ENCODE measurements at places on chromosomes 3 and 15.

DNA sequence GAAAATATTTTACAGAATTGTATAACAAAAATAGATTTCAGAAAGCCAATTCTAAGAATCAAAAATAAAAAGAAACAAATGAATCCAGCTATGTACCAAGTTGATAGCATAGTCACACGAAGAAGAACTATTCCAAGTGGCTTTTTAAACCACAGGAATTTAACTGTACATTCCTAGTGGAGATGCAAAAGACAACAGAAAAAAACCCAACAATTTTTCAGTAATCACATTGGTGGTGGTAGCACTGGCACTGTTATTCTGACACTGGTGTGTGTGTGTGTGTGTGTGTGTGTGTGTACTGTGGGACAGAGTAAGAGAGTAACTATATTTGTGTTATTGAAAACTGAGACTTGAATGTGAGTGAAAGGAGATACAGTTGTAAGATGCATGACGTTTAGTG lies 9.1 kb downstream of the BFSP2 start:
- peak; percentile 32 for DNase-seq

DNA sequence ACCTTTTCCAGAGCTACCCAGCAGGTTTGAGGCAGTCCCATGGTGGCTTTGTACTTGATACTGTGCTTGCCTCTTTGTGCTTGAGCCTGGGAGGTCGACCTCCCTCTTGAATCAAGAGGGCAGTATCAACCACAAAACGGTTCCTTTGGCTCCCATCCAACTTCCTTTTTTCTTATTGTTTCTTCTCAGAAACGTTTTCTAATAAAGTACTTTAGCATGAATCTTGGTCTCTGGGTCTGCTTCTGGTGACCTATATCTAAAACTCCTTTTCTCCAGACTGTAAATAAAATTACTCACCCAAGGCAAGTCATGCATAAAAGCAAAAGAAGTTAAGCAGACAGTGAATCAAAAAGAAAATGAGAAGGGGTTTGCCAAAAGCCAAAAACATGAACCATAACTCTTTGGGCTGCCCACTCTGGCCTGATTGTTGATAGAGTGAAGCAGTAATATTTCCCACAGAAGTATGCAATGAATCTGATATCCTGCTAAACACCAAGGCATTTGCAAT lies 112.2 kb upstream of the SLC4A7 start:
- DNase-seq, result no peak

GRCh38 chr3:111588527-111588926 lies 6.6 kb downstream of the ZBED2 start:
- DNase-seq, result no peak

DNA sequence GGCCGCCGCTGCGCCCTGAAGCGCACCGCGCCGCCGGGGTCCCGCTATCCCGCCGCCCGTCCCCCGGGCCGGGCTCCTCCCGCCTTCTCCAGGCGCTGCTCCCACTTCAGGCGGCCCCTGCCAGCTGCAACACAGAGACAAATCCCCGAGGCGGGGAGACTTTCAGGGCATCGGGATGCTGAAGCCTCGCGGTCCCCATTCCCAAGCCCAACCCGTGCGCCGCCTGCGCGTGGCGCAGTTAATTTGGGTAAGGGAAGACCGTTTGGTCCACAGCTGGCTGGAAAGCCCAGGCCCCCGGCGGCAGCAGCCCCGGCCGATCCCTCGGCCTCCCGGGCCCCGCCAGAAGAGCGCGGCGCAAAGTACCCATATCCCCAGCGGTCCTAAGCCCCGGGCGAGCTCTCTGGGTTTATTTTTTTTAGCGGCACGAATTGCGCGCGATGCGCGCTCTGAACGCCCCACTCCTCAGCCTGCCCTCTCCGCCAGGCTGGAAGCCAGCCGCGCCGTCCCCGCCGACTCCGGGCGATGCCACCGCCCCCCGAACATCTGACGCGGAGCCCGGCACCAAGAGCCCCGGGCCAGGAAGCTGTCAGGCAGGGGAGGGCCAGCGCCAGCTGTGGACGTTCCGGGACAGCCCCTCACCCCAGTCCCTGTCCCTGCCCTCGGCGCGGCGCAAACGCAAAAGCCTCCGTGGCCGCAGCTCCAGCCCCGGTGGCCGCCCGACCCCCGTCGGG lies 517 bp downstream of the FBN1 start:
- DNase-seq, result no peak

GRCh38 chr15:33278816-33279612 lies 31.8 kb upstream of the RYR3 start:
- DNase-seq, result peak; percentile 84

- DNase-seq, result no peak
These were observed 32.2 kb downstream of the SLC6A11 start for GRCh38 chr3:10848261-10848660.

- no peak for DNase-seq
These were observed 41.4 kb downstream of the C3orf85 start for GRCh38 chr3:109177908-109178307.

- no peak for DNase-seq
These were observed 29.0 kb downstream of the ETV5 start for GRCh38 chr3:186079925-186080324.

DNA sequence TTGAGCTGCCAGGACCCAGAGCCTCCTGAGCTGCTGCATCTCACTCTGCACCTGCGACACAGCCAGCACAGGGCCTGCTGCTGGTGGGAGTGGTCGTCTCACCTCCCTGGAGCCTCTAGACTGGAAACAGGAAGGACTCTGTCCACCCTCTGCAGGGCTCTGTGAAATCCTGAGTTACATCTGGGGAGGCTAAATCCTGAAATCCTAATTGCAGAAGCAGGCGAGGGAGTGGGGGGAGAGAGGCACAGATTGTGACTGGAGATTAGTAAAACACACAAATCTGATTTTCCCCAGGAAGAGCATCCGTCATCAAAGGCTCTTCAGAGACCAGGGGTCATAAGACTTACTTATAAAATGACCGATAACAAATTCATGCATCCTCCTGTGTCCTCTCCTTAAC lies 31.6 kb upstream of the GABRG3 start:
- DNase-seq, result no peak

- no peak for DNase-seq
These were observed 12.4 kb upstream of the MELTF start for GRCh38 chr3:197041875-197042488.

- peak; percentile 28 for DNase-seq
These were observed 218.2 kb upstream of the TPM1 start for GRCh38 chr15:62824111-62825015.

DNA sequence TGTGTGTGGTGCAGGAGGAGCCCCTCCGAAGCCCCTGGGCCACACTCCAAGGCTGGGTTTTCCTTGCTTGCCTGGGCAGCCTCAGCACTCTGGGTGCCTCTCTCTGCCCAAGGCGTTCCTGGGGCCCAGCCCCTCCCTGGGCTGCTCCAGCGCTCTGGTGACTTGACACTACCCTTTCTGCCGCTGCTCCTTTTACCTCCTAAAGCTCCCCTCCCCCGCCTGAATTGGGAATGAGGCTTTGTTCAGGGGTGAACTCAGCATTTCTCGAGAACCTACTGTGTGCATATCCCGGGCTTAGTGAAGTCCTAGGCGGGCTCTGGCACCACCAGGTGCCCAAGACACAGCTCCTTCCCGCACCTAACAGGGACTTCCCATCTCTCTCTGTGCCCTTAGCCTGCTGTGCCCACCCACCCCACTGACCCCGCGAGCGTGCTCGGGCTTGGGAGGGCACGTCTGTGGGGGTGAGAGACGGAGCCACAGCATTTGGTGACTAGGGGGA lies 1.2 kb upstream of the BAHD1 start:
- no peak for DNase-seq
